ENCODE measurements at places on chromosomes 2 and 18. TPM values are rescaled to one million over a fixed set of nuclear protein-coding genes. Genes with fewer than 3 reads are reported as not detected.
A peak's percentile ranks its signal among the peaks of the same experiment; 100 is the strongest.

GRCh38 chr2:208501206-208501605 lies 94.6 kb downstream of the PTH2R start:
- no peak for DNase-seq
- no peaks in the 10 kb centered on the region for H3K36me3 ChIP-seq
- H3K27me3 ChIP-seq: no peaks in the 10 kb centered on the region
- no peak overlapping the region for H3K4me3 ChIP-seq

Gene LCT
- polyA plus RNA-seq: not detected

- no peaks in the 10 kb centered on the region for H3K27me3 ChIP-seq
- no peaks in the 10 kb centered on the region for H3K4me1 ChIP-seq
- DNase-seq: no peak
- H3K4me3 ChIP-seq: no peak overlapping the region
These were observed 1487.0 kb downstream of the LRP1B start for GRCh38 chr2:140643761-140644187.

- no peak overlapping the region for H3K4me3 ChIP-seq
- no peaks in the 10 kb centered on the region for H3K4me1 ChIP-seq
- H3K36me3 ChIP-seq: no peaks in the 10 kb centered on the region
- H3K27ac ChIP-seq: no peak overlapping the region
- no peaks in the 10 kb centered on the region for H3K27me3 ChIP-seq
These were observed 36.5 kb upstream of the MGAT5 start for GRCh38 chr2:134217351-134217750.

Gene EVX2
- polyA plus RNA-seq: not detected

- no peak overlapping the region for H3K4me3 ChIP-seq
- H3K27ac ChIP-seq: no peak overlapping the region
- H3K4me1 ChIP-seq: no peaks in the 10 kb centered on the region
- H3K27me3 ChIP-seq: no peaks in the 10 kb centered on the region
These were observed 38.2 kb downstream of the SLC4A10 start for GRCh38 chr2:161662373-161662772.

Gene GMPPA
- polyA plus RNA-seq: 42.6 TPM

GRCh38 chr2:113198790-113199612 lies 25.2 kb downstream of the PSD4 start:
- peak overlapping the region; percentile 66 for H3K27ac ChIP-seq
- H3K36me3 ChIP-seq: no peaks in the 10 kb centered on the region
- peaks cover 5% of the 10 kb centered on the region for H3K4me1 ChIP-seq
- peak; percentile 80 for DNase-seq
- H3K4me3 ChIP-seq: peak overlapping the region; percentile 43
- H3K27me3 ChIP-seq: no peaks in the 10 kb centered on the region

Gene RSAD2
- polyA plus RNA-seq: 14.3 TPM

DNA sequence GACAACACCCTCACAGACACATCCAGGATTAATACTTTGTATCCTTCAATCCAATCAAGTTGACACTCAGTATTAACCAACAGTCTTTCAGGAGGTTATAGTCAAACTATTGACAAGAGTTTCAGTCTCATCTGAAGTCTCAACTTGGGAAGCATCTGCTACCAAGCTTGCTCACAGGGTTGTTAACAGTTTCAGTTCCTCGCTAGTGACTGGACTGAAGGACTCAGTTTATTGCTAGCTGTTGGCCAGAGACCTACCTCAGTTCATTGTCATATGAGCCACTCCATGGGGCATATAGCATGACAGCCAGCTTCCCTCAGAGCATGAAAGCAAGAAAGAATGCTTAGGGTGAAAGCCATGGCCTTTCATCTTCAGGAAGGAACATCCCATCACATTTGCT lies 228.6 kb downstream of the EPHA4 start:
- no peaks in the 10 kb centered on the region for H3K36me3 ChIP-seq
- H3K27me3 ChIP-seq: no peaks in the 10 kb centered on the region
- no peak for DNase-seq
- no peak overlapping the region for H3K27ac ChIP-seq
- no peak overlapping the region for H3K4me3 ChIP-seq
- peaks cover 4% of the 10 kb centered on the region for H3K4me1 ChIP-seq

GRCh38 chr2:33110461-33110860 lies 163.7 kb downstream of the LTBP1 start:
- no peaks in the 10 kb centered on the region for H3K27me3 ChIP-seq
- H3K4me3 ChIP-seq: no peak overlapping the region
- no peak overlapping the region for H3K27ac ChIP-seq
- no peaks in the 10 kb centered on the region for H3K36me3 ChIP-seq

DNA sequence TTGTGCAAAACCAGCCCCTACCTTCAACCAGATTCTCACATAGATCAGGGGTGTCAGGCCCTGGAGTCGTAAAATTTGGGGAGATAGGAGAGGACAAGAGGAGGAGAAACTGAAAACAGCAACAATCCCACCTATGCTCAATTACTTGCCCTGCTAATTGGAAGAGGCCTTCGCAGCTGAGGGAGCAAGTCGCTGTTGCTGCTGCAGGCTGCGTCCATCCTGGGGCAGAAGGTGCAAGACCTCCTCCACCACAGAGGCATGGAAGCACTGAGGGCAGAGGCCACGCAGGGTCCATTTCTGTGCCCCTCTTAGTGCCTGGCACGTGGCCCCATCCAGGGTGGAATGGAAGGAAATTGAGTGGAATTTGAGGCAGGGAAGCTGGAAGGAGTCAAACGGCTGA lies 36.5 kb downstream of the CNGA3 start:
- no peaks in the 10 kb centered on the region for H3K4me1 ChIP-seq
- no peak overlapping the region for H3K4me3 ChIP-seq
- DNase-seq: no peak
- H3K27me3 ChIP-seq: no peaks in the 10 kb centered on the region
- no peak overlapping the region for H3K27ac ChIP-seq

DNA sequence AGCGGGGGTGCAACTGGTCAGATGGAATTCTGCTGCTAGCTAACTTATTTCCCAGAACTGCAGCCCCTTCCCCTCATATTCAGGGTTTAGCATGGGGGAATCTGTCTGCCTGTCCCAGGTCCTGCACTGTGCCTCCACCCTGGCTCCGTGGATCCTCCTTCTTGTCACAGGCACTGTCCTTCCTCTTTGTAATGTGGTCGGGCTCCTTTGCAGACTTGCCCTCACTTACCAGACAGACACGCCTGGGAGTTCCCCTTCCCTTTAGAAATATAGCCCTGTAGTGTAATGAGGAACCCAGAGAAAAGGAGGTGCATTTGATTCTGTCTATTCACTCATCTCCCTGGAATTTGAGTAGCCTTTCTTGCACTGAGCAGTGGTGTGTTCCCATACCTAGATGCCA lies 108.7 kb downstream of the TRIM43 start:
- no peaks in the 10 kb centered on the region for H3K27me3 ChIP-seq
- H3K4me1 ChIP-seq: no peaks in the 10 kb centered on the region
- no peak overlapping the region for H3K4me3 ChIP-seq
- no peaks in the 10 kb centered on the region for H3K36me3 ChIP-seq
- DNase-seq: no peak

- no peaks in the 10 kb centered on the region for H3K27me3 ChIP-seq
- peaks cover 3% of the 10 kb centered on the region for H3K36me3 ChIP-seq
- no peak for DNase-seq
- H3K4me1 ChIP-seq: peaks cover 24% of the 10 kb centered on the region
- H3K4me3 ChIP-seq: no peak overlapping the region
These were observed 88.8 kb downstream of the CRIM1 start for GRCh38 chr2:36444216-36444936.

Gene SERPINB3
- 0.04 TPM for polyA plus RNA-seq

DNA sequence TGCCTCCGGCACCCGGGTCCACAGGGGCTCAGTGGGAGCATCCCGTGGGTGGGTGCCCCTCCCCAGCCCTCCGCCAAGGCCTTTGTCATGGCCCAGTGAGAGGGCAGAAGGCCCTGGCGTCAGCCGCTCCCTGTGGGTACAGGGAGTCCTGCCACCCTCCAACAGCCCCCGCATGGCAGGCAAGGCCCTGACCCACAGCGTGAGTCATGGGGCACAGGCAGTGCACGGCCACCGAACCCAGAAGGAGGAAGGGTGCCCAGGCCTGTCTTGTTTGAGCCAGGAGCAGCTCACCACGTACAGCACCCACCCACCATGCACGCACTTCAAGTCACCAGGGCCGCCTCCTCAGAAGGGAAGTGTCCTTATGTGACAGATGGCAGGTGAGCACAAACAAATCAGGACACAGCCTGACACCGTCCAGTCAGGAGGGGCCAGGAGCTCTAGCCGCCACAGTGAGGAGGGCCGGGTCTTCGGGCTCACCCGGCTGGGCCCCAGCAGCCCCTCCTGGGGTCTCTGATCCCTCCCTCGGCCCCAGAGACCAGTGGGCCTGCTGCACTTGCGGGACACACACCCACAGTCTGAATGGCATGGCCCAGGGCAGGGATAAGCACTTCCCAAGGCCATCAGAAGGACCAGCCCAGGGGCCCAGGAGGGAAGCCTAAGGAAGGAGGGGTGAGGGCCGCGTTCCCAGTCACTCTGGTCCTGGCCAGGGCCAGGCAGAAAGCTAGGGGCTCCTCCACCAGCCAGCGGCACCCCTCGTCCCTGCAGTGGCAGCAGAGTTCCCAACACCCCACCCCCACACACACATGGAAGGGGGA lies 25.8 kb downstream of the BIN1 start:
- no peak for DNase-seq
- no peaks in the 10 kb centered on the region for H3K36me3 ChIP-seq
- peak overlapping the region; percentile 77 for H3K27ac ChIP-seq
- H3K4me3 ChIP-seq: no peak overlapping the region

- H3K36me3 ChIP-seq: no peaks in the 10 kb centered on the region
- no peak overlapping the region for H3K27ac ChIP-seq
- no peak overlapping the region for H3K4me3 ChIP-seq
- no peaks in the 10 kb centered on the region for H3K27me3 ChIP-seq
These were observed 150.2 kb downstream of the CCDC85A start for GRCh38 chr2:56333812-56334485.

GRCh38 chr2:88018909-88019308 lies 2.6 kb upstream of the RNU2-63P start:
- no peaks in the 10 kb centered on the region for H3K27me3 ChIP-seq
- H3K36me3 ChIP-seq: no peaks in the 10 kb centered on the region
- H3K4me3 ChIP-seq: no peak overlapping the region
- no peak for DNase-seq
- no peak overlapping the region for H3K27ac ChIP-seq

Gene PLCD4
- polyA plus RNA-seq: not detected

DNA sequence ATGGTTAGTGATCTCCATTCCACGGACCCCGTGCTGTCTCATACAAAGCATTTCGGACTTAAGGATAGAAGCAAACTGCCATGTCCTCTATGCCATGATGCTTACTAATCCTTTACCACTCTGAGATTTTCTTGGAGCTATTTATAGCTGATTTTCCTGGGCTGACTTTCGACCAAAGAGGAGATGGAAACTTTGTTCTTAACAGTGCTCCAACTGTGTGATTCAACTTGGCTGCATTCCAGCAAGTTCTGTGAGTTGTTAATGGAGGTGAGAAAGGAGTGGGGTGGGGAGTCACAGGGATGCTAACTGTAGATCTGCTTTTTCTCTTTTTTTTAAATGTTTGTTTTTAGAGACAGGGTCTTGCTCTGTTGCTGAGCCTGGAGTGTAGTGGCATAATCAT lies 45.5 kb upstream of the MSH2 start:
- peak overlapping the region; percentile 75 for H3K27ac ChIP-seq
- H3K27me3 ChIP-seq: no peaks in the 10 kb centered on the region
- no peaks in the 10 kb centered on the region for H3K36me3 ChIP-seq
- H3K4me1 ChIP-seq: peaks cover 12% of the 10 kb centered on the region
- peak; percentile 74 for DNase-seq
- H3K4me3 ChIP-seq: no peak overlapping the region

Gene GCG
- polyA plus RNA-seq: 9.0 TPM

Gene NEU2
- not detected for polyA plus RNA-seq

DNA sequence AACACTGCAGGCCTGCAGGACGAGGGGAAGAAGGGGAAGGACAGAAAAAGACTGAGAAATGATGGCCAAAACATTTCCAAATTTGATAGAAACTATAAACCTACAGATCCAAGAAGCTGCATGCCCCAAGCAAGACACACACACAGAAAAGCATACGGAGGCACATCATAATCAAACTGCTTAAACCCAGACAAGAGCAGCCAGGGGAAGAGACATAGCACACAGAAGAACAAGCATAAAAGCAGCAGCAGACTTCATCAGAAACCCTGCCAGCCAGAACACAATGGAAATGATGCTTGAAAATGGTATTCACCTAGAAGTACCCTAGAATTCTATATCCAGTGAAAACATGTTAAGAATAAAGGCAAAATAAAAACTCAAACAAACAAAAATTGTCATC lies 57.2 kb upstream of the RNU4ATAC start:
- no peak for DNase-seq
- no peak overlapping the region for H3K27ac ChIP-seq
- no peaks in the 10 kb centered on the region for H3K27me3 ChIP-seq
- no peak overlapping the region for H3K4me3 ChIP-seq
- peaks cover 11% of the 10 kb centered on the region for H3K4me1 ChIP-seq

GRCh38 chr2:105380432-105381100 lies 18.3 kb downstream of the FHL2 start:
- no peaks in the 10 kb centered on the region for H3K4me1 ChIP-seq
- DNase-seq: no peak
- no peak overlapping the region for H3K4me3 ChIP-seq
- H3K27me3 ChIP-seq: no peaks in the 10 kb centered on the region

DNA sequence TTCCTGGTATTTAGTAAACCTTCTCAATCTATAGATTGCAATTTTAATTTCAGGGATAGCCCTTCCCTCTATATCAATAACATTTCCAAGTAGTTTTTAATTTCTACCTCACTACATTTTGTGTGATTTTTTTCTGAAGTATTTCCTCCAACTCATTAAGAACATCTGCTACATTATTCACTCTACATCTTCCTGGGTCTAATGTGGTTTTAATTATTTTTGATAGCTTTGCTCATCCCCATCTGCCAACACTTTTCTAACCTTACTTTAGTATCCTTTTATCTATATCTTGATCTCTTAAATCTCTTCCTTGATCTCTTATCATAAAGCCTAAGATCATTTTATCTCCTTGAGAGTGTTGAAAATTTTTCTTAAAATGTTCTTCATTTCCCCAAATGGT lies 278.3 kb upstream of the CYP26B1 start:
- DNase-seq: no peak
- H3K36me3 ChIP-seq: no peaks in the 10 kb centered on the region
- no peak overlapping the region for H3K27ac ChIP-seq

Gene SPOPL
- polyA plus RNA-seq: 15.0 TPM

GRCh38 chr2:1020206-1020605 lies 69.6 kb downstream of the SNTG2 start:
- no peak overlapping the region for H3K27ac ChIP-seq
- H3K4me1 ChIP-seq: no peaks in the 10 kb centered on the region
- no peak for DNase-seq
- no peaks in the 10 kb centered on the region for H3K27me3 ChIP-seq
- no peak overlapping the region for H3K4me3 ChIP-seq
- H3K36me3 ChIP-seq: no peaks in the 10 kb centered on the region

All from sigmoid colon (tissue), 7 donors.